Stimulated activated CD4-positive, alpha-beta T cell treated with anti-CD3 and anti-CD28 coated beads, Interleukin-1b, Interleukin-23, amount 100 ng/mL, for 1 hour (primary cell): ENCODE measurements at places on chromosomes 11 and 22.

GRCh38 chr11:35317253-35317652 lies 102.1 kb downstream of the SLC1A2 start:
- DNase-seq, result no peak

DNA sequence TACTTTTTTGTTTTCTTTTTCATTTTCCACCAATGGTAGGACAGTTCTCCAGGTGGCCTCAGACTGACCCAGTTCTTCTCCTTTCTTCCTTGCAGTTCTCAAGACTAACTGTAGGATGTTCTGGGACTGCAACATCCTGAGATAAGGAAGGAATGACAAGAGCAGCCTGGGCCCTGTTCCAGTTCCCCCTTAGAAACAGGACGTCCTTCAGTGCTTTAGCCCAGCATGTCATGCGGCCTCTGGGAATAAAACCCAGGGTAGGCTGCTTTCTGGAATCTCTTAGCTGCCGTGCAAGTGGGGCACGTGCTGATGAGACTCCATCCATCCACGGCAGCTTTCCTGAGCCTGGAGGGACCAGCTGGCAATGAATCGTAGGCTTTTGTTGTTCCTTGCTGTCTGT lies 24.0 kb upstream of the CADM1 start:
- no peak for DNase-seq

DNA sequence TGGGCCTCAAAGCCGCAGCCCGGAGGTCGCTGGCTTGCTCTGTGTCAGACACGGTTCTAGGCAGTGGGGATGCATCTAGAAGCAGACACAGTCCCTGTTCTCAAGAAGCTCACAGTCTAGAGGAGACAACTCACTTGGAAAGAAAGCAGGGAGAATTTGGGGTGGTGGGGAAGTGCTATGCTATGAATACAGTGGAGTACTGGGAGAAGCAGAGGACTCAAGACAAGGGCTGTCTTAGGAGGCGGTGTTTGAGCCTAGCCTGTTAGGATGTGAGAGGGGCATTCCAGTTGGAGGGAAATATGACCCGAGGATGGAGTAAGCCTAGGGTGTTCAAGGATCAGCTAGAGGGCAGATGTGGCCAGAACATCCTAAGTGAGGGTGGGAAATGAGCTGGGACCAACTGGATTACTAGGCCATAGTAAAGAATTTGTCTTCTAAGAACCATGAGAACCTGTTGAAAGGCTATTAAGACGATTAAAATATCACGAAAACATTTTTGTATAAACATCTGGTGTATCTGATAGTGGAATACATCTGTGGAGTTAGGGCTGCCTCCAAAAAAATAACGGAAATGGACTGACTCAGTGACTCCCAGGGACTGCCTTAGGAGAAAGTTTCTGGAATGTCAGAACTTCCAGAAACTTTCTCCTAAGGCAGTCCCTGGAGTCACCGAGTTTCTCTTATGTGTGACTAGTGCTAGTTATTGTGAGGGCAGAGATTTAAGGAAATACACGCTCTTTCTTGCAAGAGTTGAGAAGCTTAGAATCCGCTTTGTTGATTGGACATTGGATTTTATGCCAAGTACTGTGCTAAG lies 1.1 kb upstream of the PITPNB start:
- peak; percentile 2 for DNase-seq

GRCh38 chr11:13784855-13785254 lies 116.4 kb downstream of the FAR1 start:
- no peak for DNase-seq

GRCh38 chr11:123313262-123313661 lies 116.8 kb upstream of the GRAMD1B start:
- DNase-seq, result no peak

GRCh38 chr11:30422447-30423278 lies 99.8 kb downstream of the ARL14EP start:
- no peak for DNase-seq

GRCh38 chr11:79328402-79328801 lies 112.4 kb downstream of the TENM4 start:
- DNase-seq, result no peak

- DNase-seq, result no peak
These were observed 98.2 kb upstream of the BID start for GRCh38 chr22:17872471-17872870.

GRCh38 chr11:26037716-26038115 lies 294.2 kb upstream of the ANO3 start:
- no peak for DNase-seq

GRCh38 chr22:35756722-35757121 lies 39.0 kb downstream of the APOL5 start:
- DNase-seq, result no peak

DNA sequence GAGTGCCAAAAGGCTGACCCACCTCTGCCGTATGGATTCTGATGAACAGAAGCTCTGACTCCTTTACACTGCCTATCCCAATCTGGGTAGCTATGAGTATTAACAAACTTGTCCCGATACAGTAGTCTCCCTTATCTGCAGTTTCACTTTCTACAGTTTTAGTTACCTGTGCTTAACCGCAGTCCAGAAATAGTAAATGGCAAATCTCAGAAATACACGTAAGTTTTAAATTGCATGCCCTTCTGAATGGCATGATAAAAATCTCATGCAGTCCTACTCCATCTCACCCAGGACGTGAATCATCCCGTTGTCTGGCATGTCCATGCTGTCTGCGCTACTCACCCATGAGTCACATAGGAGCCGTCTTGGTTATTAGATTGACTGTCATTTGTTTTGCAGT lies 68.8 kb downstream of the SNX19 start:
- DNase-seq, result no peak

GRCh38 chr11:71527576-71528210 lies 626 bp downstream of the KRTAP5-7 start:
- no peak for DNase-seq

- no peak for DNase-seq
These were observed 920.1 kb upstream of the CNTN5 start for GRCh38 chr11:98100689-98101088.

DNA sequence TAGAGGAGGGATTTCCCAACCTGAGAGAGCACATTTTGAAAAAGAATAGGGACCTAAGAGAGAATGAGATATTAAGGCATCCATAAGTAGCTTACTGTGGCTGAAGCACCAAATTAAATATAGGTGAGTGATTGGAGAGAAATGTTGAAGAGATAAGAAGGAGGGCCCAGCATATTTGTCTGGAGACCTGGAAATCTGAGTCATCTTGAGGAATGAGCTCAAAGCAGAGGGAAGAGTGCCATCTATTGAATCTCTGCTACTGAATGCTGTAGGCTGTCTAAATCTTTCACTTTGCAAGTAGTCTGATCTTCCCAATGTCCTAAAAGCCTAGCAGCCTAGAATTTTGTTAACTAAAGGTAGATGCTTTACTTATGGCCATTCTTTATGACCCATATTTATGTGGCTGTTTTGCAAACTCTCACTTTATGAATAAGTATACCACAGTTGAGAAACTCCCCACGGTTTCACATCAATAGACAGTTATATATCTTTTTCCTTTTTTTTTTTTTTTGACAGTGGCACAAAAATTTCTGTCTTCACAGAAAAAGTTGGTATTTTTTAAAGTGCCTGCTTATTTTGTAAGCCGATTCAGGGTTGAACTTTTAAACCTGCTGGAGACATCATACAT lies 2093.5 kb downstream of the LRRC4C start:
- no peak for DNase-seq

- no peak for DNase-seq
These were observed 335 bp downstream of the TMEM138 start for GRCh38 chr11:61362542-61362875.

DNA sequence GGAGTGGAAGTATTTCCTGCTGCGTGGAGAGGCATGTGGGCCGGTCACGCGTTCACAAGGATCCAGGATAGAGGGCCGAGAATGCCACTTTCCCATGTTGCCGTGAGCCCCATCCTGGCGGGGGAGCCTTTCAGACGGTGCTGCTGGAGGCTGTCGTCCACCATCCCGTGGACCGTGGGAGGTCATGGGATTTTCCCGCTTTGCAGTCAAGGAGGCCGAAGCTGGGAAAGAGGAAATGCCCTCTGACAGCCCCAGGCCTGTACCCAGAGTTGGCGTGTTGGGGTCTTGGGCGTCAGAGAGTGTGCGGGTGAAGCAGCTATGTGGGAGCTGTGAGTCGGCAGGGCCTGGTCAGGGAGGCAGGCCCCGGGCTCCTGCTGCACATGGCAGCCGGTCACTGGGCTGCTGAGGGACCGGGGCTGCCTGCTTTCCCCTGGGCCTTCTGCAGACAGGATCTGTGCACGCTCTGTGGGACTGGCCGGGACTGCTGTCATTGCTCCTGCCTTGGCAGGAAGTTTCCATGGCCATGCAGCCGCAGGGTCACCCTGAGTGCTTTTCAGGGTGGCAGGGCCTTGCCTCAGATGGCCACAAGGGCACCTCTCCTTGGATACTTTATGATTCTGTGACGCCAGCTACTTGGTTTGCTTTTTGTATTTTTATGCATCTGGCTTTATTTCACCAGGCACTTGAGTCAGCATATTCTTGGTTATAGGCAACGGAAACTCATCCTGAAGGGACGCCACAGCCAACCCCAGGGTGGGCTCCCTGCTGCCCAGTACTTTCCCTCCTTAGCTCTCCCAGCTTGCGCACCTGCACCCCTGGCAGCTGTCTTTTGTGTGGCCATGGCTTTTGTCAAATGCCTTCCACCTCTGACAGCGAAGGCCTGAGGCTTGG lies 52.4 kb downstream of the AP2A2 start:
- DNase-seq, result no peak

- no peak for DNase-seq
These were observed 8.0 kb downstream of the CSDC2 start for GRCh38 chr22:41568811-41569210.

DNA sequence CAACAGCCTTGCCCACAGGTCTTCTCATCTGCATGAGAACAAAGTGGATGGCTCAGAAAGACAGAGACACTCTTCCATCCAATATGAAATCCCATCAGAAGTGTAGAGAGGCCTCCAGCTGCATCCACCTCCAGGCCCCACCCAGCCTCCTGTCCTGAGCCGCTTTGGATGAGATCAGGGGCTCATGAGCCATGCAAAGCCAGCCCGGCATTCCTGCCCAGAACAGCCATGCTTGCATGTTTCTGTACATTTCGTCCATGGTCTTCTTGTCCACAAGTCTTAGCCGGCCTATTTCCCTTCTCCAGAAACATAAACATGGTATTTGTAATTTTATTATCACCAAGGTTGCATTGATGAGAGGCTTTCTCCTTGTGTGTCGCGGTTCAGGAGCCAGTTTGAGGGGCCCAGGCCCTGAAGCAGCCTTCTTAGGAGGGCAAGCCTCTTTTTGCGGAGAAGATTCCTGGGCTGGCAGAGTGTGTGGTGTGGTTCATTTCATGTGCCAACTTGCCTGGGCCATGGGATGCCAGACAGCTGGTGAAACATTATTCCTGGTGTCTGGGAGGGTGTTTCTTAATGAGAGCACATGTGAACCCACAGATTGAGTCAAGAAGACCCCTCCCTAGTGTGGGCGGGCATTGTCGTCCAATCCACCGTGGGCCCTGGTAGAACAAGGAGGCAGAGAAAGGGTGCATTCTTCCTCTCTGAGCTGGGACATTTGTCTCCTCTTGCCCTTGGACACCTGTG lies 928.9 kb downstream of the TBC1D22A start:
- no peak for DNase-seq

- DNase-seq, result no peak
These were observed 85.6 kb upstream of the EED start for GRCh38 chr11:86158704-86159580.

- no peak for DNase-seq
These were observed 722.2 kb upstream of the TENM4 start for GRCh38 chr11:80163011-80163410.

DNA sequence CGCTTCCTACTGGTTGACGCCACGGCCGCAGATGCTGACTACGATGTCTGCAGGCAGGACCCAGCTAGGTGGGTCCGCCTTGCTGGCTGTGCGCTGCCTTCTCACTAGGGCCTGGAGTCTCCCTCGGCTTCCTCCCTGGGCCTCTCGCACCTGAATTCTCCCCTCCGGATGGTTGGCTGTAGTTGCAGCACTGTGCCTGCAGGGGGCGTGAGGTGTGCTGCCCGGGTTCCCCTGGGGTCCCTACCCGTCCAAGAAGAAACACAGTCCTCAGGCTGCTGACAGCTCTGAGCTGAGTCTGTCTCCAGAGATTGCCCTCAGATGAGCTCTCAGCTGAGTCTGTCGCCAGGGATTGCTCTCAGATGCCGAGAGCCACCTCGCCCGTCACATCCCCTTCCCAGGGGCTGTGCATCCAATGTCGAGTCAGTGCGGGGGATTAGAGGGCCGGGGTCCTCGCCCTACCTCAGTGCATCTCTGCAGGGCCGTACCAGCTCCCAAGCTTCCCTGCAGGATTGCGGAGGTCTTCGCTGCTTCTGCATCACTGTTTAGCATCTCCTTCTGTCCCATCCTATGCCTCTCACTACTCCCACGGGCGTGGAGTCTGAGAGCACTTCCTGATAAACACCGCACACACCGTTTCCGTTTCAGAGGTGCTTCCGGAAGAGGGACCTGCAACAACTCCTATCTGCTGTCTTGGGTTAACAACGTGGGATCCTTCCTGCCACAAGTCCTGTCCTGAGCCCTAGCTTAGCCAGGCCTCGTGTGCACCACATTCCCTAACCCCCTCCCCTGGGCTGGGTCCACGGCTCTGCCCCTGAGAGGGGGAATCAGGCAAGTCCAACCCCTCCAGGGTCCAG lies 196.9 kb downstream of the CSNK2A3 start:
- DNase-seq, result peak; percentile 41

DNA sequence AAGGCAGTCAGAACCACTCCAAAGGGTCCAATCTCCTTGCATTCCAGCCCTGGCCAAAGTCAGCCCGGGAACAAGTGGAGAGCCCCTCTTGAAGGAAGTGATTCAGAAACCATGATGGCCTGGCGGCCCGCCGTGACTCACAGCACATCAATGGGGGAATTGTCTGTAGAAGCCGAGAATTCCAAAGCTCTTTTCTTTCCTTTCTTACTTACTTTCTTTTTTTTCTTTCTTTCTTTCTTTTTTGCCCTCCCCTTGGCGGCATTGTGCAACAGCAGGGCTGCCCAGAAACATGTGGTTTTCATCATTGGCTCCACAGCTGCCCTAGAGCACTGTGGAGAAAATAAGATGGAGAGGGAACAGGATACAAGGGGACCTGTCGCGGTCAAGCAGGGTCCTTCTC lies 140.2 kb upstream of the TIMP3 start:
- no peak for DNase-seq

DNA sequence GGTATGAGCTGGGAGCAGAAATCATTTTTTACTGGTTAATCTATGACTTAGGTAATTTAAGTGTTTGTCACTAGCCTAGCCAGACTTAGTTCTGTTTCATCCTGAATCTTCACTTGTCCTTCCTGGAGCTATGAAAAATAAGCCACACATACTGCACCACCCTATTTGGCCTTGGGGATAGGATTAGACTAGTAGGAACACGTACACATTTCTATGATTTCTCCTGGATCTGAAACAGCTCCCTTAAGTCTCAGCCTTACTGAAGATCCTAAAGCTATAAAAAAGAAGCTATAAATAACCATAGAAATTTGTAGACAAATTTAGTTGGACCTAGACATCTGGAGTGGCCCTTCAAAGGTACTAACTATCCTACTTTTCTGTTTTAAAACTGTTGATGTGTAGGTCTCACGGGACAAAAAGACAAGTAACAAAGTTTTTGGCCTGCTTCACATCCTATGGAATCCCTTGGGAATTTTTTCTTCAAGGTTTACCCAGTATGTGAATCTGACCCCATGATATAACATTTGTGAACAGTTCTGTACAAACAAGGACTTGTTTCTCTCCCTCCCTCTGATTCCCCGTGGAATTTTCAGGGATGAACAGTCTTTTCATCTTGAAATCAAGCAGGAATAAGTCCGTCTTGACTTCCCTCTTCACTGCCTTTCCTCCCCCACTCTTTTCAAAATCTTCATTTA lies 275.0 kb downstream of the FAM76B start:
- no peak for DNase-seq

- DNase-seq, result no peak
These were observed 18.6 kb downstream of the LRRC10B start for GRCh38 chr11:61526956-61527731.
